ENCODE measurements at places on chromosomes 6 and 20. TPM values are rescaled to one million over a fixed set of nuclear protein-coding genes. Genes with fewer than 3 reads are reported as not detected.
A peak's percentile ranks its signal among the peaks of the same experiment; 100 is the strongest.

GRCh38 chr6:37062424-37062823 is 57.0 kb downstream of the FGD2 start:
- H3K27me3 ChIP-seq, result peaks cover 7% of the 10 kb centered on the region
- H3K27ac ChIP-seq, result no peak overlapping the region
- no peak for DNase-seq
- H3K4me3 ChIP-seq, result no peak overlapping the region
- peaks cover 7% of the 10 kb centered on the region for H3K4me1 ChIP-seq

DNA sequence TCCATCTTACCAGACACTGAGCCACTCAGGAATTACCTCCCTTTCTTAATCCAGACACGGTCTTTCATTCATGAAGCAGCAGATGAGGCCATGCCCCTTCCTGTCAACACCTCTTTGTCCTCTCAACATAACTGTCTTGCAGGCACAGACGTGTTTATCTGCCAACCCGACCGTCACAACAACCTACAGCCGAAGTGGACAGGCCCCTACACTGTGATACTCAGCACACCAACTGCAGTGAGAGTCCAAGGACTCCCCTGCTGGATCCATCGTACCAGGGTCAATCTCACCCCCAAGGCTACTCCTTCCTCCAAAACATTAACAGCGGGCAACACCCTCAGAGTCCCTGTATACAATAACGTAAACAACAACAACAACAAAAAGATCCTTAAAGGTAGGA is 30.6 kb upstream of the ULBP3 start:
- H3K4me3 ChIP-seq, result no peak overlapping the region
- DNase-seq, result no peak

- H3K4me1 ChIP-seq, result peaks cover 44% of the 10 kb centered on the region
- no peaks in the 10 kb centered on the region for H3K36me3 ChIP-seq
- H3K27ac ChIP-seq, result peak overlapping the region; percentile 98
- no peak for DNase-seq
- no peaks in the 10 kb centered on the region for H3K27me3 ChIP-seq
- H3K4me3 ChIP-seq, result peak overlapping the region; percentile 58
These were observed 100.0 kb downstream of the OR2B2 start for GRCh38 chr6:27812078-27812804.

DNA sequence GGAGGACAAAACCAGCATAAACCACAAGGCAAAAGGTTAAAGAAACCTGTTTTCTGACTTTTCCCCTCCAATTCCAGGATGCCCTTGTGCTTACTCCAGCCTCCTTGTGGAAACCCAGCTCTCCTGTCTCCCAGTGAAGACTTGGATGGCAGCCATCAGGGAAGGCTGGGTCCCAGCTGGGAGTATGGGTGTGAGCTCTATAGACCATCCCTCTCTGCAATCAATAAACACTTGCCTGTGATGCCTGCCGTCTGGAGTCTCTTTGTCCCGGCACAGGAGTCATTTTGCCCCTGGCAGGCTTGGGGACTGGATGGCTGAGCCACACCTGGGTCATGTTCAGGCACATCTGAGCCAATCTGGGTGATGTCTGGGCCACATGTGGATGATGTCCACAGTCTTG is 26.6 kb downstream of the BPIFB1 start:
- DNase-seq, result no peak
- H3K4me1 ChIP-seq, result no peaks in the 10 kb centered on the region
- no peak overlapping the region for H3K27ac ChIP-seq
- H3K27me3 ChIP-seq, result peaks cover 3% of the 10 kb centered on the region

- H3K4me3 ChIP-seq, result no peak overlapping the region
- no peaks in the 10 kb centered on the region for H3K27me3 ChIP-seq
- no peak overlapping the region for H3K27ac ChIP-seq
These were observed 109.1 kb downstream of the SASH1 start for GRCh38 chr6:148451690-148452089.

DNA sequence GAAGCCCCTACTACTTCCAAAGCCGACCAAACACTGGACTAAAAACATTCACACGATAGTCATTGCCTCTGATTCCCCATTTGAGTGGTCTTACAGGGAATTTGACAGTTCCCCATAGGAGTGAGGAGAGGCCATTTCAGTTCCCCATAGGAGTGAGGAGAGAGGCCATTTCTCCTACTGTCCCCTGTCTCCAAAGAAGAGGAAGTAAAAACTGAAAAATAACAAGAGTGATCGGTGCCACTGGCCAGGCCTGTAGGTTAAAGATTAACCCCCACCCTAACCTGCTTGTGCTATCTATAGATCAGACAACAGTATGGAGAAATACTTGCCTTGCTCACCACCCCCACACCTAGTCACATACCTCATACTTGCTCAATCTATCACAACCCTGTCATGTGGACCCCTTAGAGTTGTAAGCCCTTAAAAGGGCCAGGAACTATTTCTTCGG is 204.0 kb upstream of the MOCS1 start:
- H3K27me3 ChIP-seq, result no peaks in the 10 kb centered on the region
- DNase-seq, result no peak
- peak overlapping the region; percentile 87 for H3K27ac ChIP-seq
- peak overlapping the region; percentile 30 for H3K4me3 ChIP-seq

GRCh38 chr6:140790109-140790508 is 1342.6 kb upstream of the GJE1 start:
- no peak overlapping the region for H3K27ac ChIP-seq
- no peak overlapping the region for H3K4me3 ChIP-seq
- no peaks in the 10 kb centered on the region for H3K36me3 ChIP-seq
- H3K4me1 ChIP-seq, result no peaks in the 10 kb centered on the region

DNA sequence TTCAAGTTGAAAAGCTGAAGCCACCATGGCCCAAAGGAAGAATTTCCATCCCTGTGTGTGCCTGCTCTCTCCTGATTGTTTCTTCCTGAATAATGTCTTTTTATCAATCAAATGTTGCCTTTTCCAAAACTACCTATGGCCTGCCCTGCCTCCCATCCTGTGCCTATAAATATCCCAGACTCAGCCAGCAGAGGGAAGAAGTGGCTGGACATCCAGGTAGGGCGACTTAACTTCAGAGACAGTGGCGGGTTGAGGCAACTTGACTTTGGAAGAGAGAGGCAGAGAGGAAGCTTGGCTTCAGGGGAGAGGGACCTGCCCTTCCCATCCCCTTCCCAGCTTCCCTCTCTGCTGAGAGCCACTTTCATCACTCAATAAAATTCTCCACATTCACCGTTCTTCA is 133.0 kb downstream of the LCA5 start:
- peak overlapping the region; percentile 77 for H3K27ac ChIP-seq
- H3K27me3 ChIP-seq, result no peaks in the 10 kb centered on the region
- H3K36me3 ChIP-seq, result no peaks in the 10 kb centered on the region
- H3K4me1 ChIP-seq, result peaks cover 29% of the 10 kb centered on the region
- H3K4me3 ChIP-seq, result peak overlapping the region; percentile 2

DNA sequence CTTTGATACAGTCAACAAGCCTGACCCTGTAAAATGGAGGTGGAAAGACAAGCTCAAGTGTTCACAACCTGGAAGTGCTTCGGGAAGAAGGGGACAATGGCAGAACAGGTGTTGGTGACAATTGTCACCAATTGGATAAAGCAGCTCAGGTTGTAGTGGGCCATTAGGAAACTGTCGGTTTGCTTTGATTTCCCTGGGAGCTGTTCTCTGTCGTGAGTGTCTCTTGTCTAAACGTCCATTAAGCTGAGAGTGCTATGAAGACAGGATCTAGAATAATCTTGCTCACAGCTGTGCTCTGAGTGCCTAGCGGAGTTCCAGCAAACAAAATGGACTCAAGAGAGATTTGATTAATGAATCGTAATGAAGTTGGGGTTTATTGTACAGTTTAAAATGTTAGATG is 15.0 kb downstream of the CCR6 start:
- peaks cover 8% of the 10 kb centered on the region for H3K27me3 ChIP-seq
- DNase-seq, result no peak
- no peaks in the 10 kb centered on the region for H3K36me3 ChIP-seq
- H3K27ac ChIP-seq, result no peak overlapping the region
- no peak overlapping the region for H3K4me3 ChIP-seq

DNA sequence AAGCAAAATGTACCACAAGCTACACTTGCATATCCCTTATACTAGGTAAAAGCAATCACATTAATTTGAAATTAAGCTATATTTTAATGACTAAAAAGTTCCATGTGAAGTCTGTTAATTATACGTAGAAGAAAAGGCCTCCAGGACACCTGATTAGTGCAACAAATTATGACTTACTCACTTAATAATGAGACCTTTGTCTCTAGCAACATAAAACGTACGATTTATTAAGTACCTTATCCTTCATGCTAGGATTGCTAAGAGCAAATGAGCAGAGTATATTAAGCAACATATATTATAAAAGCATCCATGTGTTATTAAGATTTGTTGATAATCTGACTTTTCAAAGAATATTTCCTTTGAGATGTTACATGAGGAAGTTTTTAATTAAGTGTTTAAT is 2.5 kb downstream of the BMP5 start:
- H3K4me3 ChIP-seq, result no peak overlapping the region
- peaks cover 10% of the 10 kb centered on the region for H3K4me1 ChIP-seq
- no peak overlapping the region for H3K27ac ChIP-seq
- no peak for DNase-seq
- no peaks in the 10 kb centered on the region for H3K27me3 ChIP-seq
- no peaks in the 10 kb centered on the region for H3K36me3 ChIP-seq

DNA sequence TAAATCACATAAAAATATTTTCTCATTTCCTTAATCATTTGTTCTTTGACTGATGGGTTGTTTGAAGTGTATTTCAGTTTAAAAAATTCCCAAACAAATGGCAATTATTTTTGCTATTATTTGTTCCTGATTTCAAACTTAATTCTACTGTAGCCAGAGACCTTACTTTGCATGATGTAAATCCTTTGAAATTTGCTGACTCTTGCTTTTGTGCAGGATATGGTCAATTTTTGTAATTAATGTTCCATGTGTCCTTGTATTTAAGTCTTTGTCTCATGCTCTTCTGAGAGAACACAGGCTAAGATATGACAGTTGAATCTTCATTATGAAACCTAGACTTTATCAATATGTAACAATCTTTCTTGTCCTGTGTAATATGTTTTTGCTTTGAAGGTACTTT is 295.0 kb upstream of the CHD6 start:
- no peak for DNase-seq
- H3K4me1 ChIP-seq, result no peaks in the 10 kb centered on the region
- H3K36me3 ChIP-seq, result no peaks in the 10 kb centered on the region
- peaks cover 6% of the 10 kb centered on the region for H3K27me3 ChIP-seq

DNA sequence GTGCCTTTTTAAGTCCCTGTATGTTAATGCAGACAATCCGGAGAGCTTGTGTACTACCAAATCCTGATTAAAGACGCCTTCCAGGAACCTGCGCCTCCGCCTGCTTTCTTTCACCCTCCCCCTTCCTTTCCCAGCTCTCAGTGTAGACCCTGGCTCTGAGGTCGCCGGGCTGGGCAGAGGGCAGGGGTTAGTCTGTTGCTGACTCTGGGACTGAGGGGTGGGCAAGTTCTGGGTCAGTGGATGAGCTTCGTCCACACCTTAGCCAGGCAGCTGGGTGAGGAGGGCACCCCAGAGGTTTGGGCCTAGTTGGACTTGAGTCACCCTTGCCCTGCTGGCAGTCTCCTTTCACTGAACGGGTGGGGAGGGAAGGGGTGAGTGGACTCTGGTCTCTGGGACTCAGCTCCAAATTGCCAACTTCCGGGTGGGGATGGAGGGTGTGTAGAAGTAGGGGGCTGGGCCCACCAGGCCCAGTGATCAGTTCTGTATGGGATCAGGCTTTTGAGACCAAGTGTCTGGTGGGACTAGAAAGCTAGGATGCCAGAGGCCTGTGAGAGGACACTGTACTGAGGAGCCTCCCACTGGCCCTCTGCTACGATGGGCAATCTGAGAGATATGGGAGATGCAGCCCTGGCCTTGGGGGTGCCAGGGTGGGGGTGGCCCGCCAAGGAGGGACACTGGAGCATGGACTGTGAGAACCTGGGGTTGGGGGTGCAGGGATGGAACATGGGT is 21.3 kb upstream of the SLC22A7 start:
- peaks cover 7% of the 10 kb centered on the region for H3K4me1 ChIP-seq
- H3K27me3 ChIP-seq, result peaks cover 78% of the 10 kb centered on the region
- no peak overlapping the region for H3K4me3 ChIP-seq
- H3K36me3 ChIP-seq, result no peaks in the 10 kb centered on the region

DNA sequence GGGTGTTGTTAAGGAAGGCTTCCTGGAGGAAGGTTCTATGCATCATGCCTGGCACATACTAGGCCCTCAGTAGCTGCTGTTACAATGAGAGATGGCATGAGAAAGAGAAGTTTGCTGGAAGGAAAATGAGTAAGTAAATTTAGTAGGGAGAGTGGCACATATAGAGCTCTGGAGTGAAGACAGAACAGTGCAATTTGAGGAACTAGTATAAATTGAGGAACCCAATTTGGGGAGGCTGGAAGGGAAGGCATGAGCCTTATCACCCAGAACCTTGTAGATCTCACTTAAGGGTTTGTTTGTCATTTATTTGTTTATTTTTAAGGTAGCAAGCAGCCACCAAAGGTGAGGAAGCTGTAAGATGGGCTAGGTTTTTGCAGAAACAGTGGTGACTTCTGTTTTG is 87.1 kb upstream of the SCGN start:
- H3K4me3 ChIP-seq, result no peak overlapping the region
- H3K36me3 ChIP-seq, result peaks cover 20% of the 10 kb centered on the region
- no peaks in the 10 kb centered on the region for H3K27me3 ChIP-seq
- peaks cover 15% of the 10 kb centered on the region for H3K4me1 ChIP-seq
- no peak overlapping the region for H3K27ac ChIP-seq

- H3K36me3 ChIP-seq, result no peaks in the 10 kb centered on the region
- no peak overlapping the region for H3K4me3 ChIP-seq
- no peak for DNase-seq
- peaks cover 3% of the 10 kb centered on the region for H3K4me1 ChIP-seq
- no peaks in the 10 kb centered on the region for H3K27me3 ChIP-seq
These were observed 49.9 kb downstream of the IPCEF1 start for GRCh38 chr6:154306696-154307095.

- H3K27me3 ChIP-seq, result no peaks in the 10 kb centered on the region
- peaks cover 3% of the 10 kb centered on the region for H3K4me1 ChIP-seq
- DNase-seq, result no peak
- H3K4me3 ChIP-seq, result no peak overlapping the region
- peaks cover 4% of the 10 kb centered on the region for H3K36me3 ChIP-seq
These were observed 100.1 kb downstream of the SMLR1 start for GRCh38 chr6:130927305-130927704.

- DNase-seq, result no peak
- H3K27ac ChIP-seq, result no peak overlapping the region
- no peaks in the 10 kb centered on the region for H3K27me3 ChIP-seq
- no peak overlapping the region for H3K4me3 ChIP-seq
- H3K36me3 ChIP-seq, result no peaks in the 10 kb centered on the region
These were observed 19.0 kb upstream of the AFDN start for GRCh38 chr6:167807756-167808155.

GRCh38 chr20:63405102-63405730 is 44.1 kb upstream of the CHRNA4 start:
- no peak overlapping the region for H3K4me3 ChIP-seq
- H3K27me3 ChIP-seq, result peaks cover 9% of the 10 kb centered on the region
- no peak overlapping the region for H3K27ac ChIP-seq
- DNase-seq, result no peak

DNA sequence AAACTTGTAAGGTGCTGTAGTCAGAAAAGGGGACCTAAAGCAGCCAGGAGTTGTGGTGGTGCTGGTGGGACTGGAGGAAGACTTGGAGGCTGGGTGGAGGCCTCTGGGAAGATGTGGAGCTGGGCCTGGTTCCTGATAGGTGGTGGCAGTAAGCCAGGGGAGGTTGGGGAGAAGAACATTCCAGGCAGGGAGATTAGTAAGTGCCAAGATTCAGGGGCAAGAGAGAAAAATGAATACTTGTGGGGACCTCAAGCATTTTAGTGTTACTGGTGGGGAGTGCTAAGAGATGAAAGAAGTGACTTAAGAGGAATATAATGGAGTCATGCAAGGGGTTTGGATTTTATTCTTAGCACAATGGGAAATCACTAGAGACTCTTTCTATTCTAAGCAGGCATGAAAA is 79.0 kb upstream of the B3GAT2 start:
- peaks cover 20% of the 10 kb centered on the region for H3K27me3 ChIP-seq
- no peak for DNase-seq
- no peak overlapping the region for H3K27ac ChIP-seq
- H3K4me3 ChIP-seq, result no peak overlapping the region

PLEKHG1 gene
- 42.2 TPM for total RNA-seq

TPD52L2 gene
- 85.0 TPM for total RNA-seq

FOXS1 gene
- not detected for total RNA-seq

RBM39 gene
- total RNA-seq, result 515 TPM

KIZ gene
- 24.8 TPM for total RNA-seq

All from progenitor cell of endocrine pancreas (in vitro differentiated cells).